T-helper 1 cell (primary cell): ENCODE measurements at places on chromosomes 7 and 10.

DNA sequence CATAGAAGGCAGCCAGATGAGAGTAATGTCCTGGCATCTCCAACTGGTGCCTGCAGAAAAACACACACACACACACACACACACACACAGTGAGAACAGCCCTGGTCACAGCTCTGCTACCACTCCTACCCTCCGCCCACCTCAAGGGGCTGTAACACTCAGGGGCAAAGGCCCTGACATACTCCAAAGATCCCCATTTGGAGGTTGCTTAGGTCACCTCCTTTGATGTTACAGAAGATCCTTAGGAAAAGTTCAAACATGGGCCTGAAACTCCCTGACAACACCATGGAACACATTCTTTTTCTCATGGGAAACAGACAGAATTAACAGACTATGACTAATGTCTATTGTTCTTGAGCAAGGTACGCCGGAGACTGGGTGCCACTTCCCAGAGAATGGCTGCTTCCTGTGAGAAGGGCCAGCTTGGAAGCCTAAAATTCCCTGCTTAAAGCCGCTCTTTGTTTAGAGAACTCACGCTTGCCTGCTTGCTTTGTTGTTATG, 27.7 kb downstream of the DENND11 start:
- DNase-seq = no peak

GRCh38 chr10:117817116-117817515, 229.6 kb downstream of the RAB11FIP2 start:
- DNase-seq = no peak

- no peak for DNase-seq
These were observed 5.2 kb downstream of the CPED1 start for GRCh38 chr7:120993553-120994191.

DNA sequence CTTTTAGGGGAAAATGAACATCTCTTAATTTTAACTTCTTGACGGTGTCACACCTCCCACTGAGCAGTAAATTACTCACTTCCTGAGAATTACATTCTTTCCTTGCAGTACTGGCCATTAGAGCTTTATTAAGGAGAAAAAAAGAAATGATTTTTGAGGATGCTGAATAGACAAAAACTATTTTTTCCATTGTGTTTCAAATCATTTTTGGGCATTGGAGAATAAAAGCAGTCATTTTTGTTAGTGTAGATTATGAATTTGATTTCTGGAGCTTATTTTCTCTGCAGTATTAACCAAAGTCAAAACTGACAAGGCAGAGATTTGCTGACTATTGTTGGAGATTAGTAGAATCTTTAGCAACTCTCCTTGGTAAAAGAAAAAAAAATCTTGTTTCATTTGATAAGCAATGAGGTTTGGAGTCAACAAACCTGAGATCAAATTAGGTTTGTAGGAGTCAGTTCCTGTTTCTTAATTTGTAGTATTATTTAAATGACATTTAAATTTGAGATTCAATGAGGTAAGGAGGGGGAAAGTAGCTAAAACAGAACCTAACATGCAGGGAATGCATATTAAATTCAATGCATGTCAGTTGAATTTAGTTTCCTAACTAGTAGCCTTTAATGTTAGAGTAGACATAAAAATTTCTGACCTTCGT, 70.6 kb downstream of the AP3M1 start:
- no peak for DNase-seq

- no peak for DNase-seq
These were observed 58.8 kb downstream of the ARL4A start for GRCh38 chr7:12746211-12746610.

- no peak for DNase-seq
These were observed 2.4 kb downstream of the UROS start for GRCh38 chr10:125820701-125821100.

- DNase-seq = no peak
These were observed 79.7 kb downstream of the VIPR2 start for GRCh38 chr7:159064816-159065510.

GRCh38 chr7:130369110-130369711, 11.1 kb upstream of the CPA1 start:
- DNase-seq = no peak

DNA sequence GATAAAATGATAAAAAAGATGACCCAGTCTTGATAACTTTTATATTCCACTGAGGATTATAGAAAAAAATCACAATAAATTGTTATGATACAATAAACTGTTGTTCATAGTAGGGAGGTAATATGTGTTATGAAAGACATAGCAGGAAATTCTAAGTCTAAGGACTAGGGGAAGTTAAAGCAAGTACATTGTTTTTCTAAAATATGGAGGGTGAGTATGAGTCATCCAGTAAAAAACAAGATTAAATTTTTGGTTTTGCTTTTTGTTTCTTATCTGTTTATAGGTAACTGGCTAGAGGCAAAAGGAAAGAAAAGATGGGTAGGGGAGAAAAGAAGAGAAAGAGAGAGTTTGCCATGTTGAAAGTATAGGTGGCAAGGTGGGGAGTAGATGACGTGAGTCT, 188.4 kb downstream of the POLR1F start:
- DNase-seq = no peak

GRCh38 chr10:11144626-11145494, 127.2 kb downstream of the CELF2 start:
- DNase-seq = no peak

GRCh38 chr7:51141451-51142003, 175.1 kb downstream of the COBL start:
- DNase-seq = no peak

DNA sequence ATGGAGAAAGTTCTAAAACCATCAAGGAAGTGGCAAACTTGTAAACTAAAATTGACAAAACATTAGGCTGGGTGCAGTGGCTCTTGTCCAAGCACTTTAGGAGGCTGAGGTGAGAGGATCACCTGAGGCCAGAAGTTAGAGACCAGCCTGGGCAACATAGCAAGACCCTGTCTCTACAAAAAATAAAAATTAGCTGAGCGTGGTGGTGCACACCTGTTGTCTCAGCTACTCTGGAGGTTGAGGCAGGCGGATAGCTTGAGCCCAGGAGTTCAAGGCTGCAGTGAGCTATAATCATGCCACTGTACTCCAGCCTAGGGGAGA, 29.4 kb upstream of the HNRNPH3 start:
- no peak for DNase-seq
